ENCODE measurements at places on chromosomes 11 and 22. TPM values are rescaled to one million over a fixed set of nuclear protein-coding genes. Genes with fewer than 3 reads are reported as not detected.
A peak's percentile ranks its signal among the peaks of the same experiment; 100 is the strongest.

DNA sequence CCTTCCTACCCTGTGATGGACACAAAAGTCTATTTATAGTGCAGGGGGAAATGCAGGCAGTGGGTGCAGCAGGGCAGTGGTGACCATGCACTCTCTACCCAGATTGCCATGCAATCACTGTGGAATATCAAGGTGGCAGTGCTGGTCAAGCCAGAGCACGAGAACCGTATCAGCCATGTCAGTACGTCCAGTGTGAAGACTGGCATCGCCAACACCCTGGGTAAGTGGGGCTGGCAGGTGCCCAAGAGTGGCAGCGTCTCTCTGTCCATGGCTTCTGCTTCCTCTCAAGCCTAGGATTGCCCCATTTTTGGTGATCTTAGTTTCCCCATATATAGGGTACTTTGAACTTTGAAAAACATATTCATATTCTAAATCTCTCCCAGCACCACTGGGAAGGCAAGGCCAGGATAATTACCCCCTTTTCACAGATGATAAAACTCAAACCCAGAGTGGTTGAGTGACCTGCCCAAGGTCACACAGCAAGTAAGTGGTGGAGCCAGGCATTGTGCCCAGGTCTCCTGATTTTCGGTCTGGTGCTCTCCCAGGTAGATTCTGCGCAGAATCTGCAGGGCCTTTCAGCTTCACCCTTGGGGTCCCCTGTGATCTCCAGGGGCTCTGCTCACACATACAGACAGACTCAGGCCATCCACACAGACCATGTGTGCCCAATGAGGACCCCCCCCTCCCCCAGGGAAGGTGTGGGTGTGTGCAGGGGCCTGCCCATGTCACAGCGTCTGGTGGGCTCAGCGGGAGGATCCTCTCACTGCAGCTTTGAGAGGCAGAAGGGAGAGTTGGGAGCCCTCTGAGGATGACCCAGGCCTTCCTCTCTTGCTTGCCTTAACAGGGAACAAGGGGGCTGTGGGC lies 7.1 kb downstream of the INPPL1 start:
- DNase-seq = no peak

DNA sequence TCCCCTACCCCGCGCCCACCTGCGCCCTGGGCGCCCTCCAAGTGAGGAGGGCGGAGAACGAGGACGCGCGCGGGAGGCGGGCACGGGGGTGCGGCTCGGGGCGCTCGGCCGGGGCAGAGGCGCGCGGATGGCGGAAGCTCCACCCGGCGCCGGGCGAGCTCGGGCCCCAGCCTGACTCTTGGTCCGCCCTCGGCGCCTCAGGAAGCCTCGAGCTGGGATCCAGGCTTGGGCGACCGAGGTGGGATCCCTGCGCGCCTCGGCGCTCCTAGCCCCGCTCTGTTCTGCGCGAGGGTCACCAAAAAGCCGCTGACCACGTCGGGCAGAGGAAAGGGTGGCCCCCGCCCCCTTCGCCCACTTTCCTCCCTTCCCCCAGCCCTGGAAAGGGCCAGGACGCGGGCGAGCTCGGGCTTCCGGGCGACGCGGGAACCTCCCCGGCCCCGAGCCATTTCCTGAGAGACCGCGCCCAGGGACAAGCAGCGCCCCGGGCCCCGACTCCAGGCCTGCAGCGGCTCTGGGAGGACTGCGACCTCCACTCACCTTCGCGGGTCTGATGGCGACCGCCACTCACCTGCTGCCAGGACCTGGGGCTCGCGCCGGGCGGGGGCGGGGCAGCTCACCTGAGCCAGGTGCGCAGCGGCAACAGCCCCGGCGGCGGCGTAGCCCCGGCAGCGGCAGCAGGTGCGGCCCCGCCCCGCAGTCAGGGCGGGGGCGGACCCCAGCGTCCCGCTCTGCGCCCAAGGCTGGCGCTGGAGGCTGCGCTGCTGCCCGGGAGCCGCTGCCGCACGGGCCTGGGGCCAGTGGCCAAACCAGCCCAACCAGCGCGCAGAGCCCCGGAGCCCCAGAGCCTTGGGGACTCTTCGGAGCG lies 2.2 kb upstream of the SIGIRR start:
- peak; percentile 36 for DNase-seq

SLC22A8 gene
- total RNA-seq = not detected

DNA sequence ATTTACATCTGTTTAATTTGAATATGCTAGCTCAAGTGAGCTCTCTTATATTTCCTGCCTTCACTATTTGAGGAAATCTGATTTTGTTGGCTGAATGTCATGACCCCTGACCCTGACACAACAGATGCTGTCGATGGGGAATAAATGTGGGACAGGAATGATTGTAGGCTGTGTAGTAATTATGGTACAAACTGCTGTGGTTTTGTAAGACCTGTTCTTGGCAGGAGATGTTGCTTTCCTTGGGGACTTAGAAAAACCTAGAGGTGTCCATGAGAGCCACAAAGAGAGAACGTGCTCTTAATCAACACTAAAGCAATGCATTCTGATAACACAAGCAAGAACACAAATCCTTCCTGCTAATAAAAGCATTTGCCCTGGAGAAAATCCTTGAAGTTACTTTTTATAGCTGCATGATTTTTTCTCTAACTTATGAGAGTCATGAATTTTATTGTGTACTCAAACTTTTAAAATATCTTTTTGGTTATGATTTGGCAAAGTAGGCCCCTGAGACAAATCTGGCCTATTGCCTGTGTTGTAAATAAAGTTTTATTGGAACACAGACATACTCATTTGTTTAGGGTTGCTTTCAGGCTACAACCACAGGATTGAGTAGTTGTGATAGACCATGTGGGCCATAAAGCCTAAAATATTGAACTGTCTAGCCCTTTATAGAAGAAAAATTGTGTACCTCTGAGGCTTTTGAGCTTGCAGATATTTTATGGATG lies 90.2 kb downstream of the DDX10 start:
- DNase-seq = peak; percentile 80

MMP13 gene
- total RNA-seq = not detected

TEAD1 gene
- total RNA-seq = 209 TPM

DNA sequence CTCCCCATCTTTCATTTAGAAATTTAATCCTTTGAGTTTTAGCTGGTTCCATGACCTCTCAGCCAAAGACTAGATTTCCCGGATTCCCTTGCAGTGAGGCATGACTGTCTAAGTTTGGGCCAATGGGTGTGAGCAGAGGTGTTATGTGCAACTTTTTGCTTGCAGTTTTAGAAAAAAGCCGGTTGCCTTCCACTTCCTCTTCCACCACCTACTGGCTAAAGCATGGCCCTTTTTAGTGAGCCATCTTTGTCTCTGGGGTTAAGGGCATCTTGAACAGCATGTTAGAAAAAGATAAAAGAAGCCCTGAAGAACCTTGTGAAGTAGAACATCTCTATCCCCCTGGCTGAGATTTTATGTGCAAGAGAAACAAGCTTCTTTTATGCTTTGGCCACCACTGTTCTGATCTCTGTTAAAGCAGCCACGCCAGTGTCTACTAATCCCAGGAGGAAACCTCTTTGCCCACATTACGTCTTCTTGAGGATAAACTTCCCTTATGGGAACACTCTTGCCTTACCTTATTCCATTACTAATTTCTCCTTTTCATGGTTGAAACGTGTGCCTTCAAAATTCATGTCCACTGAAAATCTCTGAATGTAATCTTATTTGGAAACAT lies 279.9 kb downstream of the TENM4 start:
- DNase-seq = peak; percentile 21

GRCh38 chr11:100940111-100940510 lies 189.5 kb downstream of the PGR start:
- no peak for DNase-seq

- no peak for DNase-seq
Observed at GRCh38 chr11:131136486-131136885, 220.2 kb upstream of the SNX19 start.

Data from fibroblast of villous mesenchyme (primary cell).